ENCODE measurements at places on chromosomes 5 and 9.
A peak's percentile ranks its signal among the peaks of the same experiment; 100 is the strongest.

- no peak for DNase-seq
Observed at GRCh38 chr9:114811966-114812636, 6.3 kb upstream of the TNFSF15 start.

DNA sequence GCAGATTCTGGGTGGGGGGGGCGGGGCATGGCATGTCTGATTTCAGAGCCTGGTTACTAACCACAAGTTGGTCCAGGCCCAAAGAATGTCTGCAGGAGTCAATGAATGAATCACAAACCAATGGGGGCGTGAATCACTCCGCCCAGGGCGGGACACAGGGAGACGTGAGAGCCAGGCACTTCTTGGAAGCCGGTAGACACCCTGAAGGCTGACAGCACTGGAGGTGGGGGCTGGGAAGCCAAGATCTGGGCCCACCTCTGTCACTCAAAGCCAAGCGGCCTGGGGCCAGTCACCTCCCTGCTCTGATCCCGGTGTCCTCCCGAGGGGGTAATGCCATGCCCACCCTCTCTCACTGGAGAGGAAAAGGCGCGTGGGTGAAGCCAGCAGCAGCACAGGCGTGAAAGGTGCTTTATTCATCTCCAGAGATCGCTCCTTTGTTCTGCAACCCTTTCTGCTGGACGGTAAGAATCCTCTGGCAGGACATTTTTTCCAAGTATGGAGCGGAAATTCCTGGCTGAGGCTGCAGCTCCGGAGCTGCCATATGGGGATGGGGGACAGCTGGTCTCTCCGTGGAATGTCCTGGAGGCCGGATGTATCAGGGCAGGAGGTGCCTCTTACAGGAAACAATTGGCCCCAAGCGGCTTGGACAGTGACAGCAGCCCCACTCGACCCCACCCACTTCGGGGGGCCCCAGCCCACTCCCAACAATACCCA, 85.0 kb downstream of the STK10 start:
- DNase-seq, result no peak

DNA sequence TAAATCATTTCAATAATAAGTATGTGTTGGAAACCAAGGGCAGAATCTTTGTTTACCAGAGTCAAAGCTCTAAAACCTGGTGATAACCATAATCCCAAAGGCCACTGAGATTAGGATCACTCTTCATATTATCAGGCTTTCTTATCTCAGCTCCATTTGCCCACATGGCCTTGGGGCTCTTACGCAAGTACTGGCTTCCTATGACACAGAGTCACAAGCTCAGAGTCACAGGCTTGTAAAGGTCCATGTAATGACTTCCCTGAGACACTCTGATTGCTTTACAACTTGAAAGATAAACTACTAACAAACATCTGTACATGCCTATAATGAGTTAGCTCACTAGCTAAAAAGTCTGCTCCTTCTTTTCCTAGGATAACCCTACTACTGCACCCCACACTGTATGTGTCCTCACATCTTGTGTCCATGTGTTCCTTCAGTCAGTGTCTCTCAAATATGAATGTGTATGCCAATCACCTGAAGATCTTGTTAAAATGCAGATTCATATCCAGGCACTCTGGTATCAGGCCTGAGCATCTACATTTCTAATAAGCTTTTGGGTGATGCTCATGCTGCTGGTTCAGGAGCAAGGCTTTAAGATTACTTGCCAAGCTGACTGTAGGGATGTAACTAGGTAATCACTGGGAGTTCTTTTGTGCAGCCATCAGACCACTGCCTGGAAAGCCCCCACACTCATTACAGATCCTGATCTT, 28.4 kb downstream of the SEMA6A start:
- DNase-seq, result no peak

- DNase-seq, result no peak
Observed at GRCh38 chr9:37715260-37715659, 38.3 kb upstream of the TRMT10B start.

- no peak for DNase-seq
Observed at GRCh38 chr5:152711801-152712388, 306.8 kb upstream of the NMUR2 start.

DNA sequence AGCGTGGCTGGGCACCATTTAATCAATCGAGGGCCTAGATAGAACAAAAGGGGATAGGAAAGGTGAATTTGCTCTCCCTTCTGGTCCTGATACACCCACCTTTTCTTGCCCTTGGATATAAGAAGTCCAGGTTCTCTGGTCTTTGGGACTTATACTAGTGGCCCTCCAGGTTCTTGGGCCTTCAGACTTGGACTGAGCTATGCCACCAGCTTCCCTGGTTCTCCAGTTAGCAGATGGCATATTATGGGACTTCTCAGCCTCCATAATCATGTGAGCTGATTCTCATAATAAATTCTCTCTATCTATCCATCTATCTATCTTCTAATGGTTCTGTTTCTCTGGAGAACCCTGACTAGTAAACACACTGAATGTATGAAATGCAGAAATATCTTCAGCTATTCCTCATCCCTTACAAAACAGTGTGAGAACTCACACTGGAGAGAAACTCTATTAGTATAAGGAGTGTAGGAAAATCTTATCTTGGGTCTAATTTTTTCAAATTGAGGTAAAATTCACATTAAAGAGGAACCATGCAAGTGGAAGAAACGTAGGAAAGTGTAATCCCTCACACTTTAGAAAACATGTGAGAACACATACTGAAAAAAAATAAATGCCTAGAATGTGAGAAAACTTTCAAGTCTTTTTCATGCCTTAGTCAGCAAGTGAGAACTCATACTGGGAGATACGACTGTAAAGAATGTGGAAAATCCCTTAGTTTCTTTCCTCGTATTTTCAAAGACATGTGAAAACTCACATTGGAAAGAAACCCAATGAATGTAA, 15.5 kb downstream of the PCDHB15 start:
- no peak for DNase-seq

GRCh38 chr5:3145641-3146040, 394.2 kb upstream of the IRX2 start:
- no peak for DNase-seq

DNA sequence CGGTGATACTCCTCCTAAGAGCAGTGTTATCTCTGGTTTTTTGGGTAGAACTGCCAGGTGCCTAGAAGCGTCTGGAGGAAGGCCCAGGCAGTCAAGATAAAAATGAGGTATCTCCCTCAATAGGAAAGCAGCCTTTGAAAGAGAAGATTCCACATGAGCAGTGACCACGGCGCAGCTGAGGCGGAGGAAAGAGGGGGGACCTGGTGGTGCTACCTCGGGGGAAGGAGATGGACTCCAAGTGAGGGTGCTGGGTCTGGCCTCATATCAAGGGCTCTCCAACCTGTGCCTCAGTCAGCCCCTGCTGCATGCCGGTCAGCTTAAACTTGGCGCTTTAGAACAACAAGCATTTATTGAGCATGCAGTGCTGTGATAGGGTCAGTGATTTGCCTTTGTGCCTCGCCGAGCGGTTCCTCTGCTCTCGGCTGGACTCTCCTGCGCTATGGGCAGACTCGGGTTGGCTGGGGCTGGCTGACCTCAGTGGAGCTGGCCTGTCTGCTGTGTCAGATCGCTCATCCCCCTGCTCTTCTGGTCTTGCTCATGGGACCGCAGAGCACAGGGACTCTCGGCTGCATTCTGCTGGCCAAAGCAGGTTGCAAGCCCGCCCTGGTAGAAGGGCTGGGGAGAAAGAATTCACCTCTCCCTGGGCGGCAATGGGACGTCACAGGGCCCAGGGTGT, 121.1 kb upstream of the IRX4 start:
- no peak for DNase-seq

- DNase-seq, result no peak
Observed at GRCh38 chr5:175248416-175248905, 195.5 kb downstream of the DRD1 start.

- DNase-seq, result no peak
Observed at GRCh38 chr9:108978205-108978604, 35.1 kb downstream of the CTNNAL1 start.

DNA sequence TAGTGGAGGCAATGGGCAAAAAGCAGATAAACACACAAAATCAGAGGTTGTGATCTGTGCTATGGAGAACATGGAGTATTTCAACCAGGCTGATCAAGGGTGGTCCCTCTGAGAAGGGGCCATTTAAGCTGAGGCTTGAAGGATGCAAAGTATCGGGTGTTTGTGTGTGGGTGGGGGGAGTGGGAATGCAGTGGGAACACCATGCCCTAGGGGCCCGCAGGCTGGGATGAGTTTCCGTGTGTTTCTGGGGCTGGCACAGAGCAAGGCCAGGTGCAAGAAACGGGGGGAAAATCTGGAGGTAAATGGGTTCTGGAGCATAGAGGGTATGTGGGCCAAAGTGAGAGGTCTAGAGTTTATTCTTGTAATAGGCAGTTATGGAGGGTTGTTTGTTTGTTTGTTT, 13.8 kb upstream of the LARP1 start:
- no peak for DNase-seq

- no peak for DNase-seq
Observed at GRCh38 chr5:172421020-172421419, 33.3 kb downstream of the SH3PXD2B start.

- no peak for DNase-seq
Observed at GRCh38 chr5:90628492-90628891, 69.9 kb downstream of the ADGRV1 start.

DNA sequence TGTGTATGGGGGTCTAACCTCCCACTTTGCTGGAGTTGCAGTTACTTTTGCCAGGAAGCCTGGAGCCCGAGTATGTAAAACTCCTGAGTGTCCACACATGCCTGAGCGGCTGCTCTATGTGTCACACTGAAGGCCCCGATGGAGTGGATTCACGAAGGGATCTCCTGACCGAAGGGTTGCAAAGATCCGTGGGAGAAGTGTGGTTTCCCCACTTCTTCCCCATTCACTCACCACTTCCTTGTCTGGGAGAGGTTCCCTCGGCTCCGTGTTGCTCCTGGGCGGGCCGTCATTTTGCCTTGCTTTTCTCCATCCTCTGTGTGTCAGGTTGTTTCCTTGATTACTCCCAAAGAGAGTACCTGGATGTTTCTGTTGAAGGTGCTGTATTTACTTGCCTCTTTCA, 16.2 kb upstream of the IL3 start:
- no peak for DNase-seq

DNA sequence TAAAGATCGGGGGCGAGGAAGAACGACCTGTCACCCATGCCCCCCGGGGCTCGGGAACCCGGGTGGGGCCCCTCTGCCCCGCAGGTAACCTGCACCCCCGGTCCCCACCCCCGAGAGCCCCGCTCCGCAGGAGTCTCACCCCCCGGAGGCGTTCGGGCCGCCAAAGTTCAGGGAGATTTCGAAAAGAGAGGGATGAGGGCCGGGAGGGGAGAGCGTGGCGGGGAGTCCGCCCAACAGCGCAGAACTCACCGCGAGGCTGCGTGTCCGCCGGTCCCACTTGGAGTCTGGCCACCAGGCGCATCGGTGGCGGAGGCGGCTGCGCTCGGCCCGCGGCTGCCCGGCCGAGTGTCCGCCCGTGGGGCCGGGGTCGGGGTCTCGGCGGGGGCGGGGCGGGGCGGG, at the start of gene PHF19:
Gene PHF19, minus strand, starts transcription at position 347 of the 399 bp plus-strand sequence. CDS start 2,447 bp downstream, outside the sequence.
- DNase-seq, result no peak

DNA sequence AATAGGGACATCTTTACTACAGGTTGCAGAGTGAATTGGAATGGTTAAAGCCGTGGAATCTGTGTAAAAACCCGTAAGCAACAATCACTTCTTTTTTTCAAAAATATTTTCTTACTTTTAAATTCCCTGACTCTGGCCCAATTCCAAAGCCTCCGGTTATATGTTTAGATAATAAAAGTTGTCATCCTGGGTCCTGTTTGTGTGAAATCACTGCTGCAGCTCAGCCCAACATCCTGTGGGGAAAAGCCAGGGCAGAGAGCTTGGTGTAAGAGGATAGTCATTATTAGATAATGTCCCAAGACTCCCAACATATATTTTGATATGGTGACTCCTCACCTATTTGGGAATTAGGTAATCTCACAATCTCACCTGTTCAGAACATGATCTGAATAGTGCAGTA, 586.0 kb upstream of the BRINP1 start:
- DNase-seq, result no peak

GRCh38 chr9:109769250-109769649, 10.7 kb upstream of the PALM2AKAP2 start:
- DNase-seq, result no peak

DNA sequence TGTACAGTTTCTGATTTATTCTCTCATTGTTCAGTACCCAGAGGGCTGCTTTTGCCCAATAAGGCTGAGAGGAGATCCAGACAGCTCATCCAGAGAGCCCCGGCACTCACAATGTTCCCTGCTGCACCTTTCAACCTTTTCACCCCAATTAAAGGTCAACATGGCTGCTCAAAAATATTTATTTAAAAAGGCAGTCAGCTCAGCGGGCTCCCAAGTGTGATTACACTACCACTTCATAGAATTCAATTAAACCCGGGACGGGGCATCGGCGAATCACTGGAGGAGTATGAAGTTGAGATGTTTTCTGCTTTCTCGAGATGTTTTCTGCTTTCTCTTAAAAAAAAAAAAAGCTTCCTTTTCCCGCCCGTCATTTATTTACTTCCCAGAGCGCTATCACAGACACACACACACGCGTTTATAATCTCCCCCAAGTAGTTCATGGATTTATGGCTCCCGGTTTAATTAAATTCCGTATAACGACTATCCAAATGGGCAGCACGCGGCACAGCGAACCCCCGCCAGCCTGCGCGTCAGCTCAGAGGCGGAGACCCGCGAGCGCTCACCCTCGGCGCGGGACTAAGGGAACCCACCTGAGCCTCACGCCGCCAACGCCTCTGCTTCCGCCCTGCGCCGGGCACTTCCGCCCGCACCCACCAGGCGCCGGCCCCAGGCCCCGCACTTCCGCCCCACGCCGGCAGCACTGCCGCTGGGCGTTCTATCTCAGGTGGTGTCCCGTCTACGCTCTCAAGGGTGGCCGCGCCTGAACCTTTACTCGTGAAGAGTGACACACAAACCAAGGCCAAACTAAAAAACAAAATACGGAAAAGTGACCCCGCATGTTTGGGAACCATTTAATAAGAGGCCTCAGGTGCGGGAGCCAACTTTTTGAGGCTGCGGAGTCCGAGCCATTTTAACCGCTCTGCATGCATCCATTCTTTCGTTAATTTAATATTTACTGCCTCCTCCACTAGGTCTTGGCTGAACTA, at the start of gene C5orf63:
Gene C5orf63, minus strand, starts transcription at position 642 of the 986 bp plus-strand sequence. CDS start 14,507 bp downstream, outside the sequence.
- DNase-seq, result peak; percentile 33

GRCh38 chr5:72268753-72269410, 51.2 kb downstream of the MRPS27 start:
- no peak for DNase-seq

DNA sequence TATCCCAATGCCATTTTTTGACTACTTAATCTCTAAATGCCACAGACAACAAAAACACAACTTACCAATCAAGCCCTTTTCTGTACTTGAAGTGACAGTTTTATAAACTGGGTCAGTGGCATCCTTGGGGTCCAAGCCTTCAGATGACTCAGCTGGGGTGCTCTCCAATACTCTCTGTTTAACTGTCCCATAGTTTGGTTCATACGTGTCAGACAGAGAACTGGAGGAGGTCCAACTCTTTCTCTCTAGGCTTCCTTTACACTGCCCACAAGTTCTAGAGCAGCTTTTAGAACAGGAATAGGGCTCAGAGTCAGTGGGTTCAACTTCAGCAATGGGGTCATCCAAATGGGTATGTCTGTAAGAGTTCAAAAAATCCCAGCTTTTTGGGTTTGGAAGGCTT, 166.9 kb downstream of the CDC42SE2 start:
- no peak for DNase-seq

DNA sequence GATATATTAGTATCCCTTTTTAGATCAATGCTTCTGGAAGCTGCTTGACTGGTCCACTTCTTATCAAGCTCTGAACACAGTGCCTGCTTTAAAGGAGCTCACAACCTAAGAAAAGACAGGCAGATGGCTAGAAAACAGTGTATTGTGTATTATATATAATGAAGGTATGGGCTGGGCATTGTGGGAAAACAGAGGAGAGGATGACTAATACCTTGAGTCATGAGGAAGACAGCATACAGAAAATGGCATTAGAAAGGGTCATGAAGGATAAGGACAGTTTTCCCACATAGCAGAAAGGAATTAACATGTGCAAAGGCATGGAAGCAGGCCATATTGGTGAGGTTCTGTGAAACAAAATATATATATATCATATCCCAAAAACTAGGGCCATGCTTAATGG, 309.6 kb downstream of the MLLT3 start:
- no peak for DNase-seq
